ENCODE measurements at places on chromosomes 7 and 10.

GRCh38 chr10:58517491-58518355, 5.1 kb downstream of the BICC1 start:
- DNase-seq, result no peak

DNA sequence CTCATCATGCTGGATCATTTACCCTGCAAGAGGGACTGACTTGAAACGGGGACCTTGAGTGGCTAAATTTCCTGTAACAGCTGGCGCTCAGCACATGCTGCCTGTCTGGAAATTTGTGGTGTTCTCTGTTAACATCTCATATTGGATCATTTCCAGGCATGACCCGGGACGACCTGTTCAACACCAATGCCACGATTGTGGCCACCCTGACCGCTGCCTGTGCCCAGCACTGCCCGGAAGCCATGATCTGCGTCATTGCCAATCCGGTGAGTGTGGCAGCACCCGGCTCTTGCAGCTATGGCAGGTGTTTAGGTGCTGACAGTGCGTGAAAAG, 9.9 kb downstream of the MDH2 start:
- no peak for DNase-seq

- no peak for DNase-seq
Observed at GRCh38 chr7:114825423-114825951, 96.4 kb upstream of the MDFIC start.

GRCh38 chr10:114571316-114571999, 86.6 kb downstream of the ABLIM1 start:
- no peak for DNase-seq

DNA sequence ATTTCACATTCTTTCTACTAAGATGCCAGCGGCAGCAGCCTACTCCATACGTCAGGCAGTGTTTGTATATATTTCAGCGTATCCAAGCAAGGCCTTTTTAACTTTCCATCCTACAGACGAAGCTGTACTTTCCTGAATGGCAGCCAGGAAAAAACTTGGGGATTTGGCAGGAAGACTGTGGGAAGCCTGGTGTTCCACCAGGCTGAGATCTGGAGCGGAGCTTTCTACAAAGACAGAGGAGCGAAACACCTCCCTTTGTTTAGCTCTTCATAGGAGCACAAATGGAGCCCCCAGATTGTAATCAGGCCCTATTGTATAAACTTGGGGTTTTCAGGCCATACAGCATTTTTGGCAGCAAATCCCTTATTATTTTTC, 143.8 kb downstream of the TES start:
- no peak for DNase-seq

DNA sequence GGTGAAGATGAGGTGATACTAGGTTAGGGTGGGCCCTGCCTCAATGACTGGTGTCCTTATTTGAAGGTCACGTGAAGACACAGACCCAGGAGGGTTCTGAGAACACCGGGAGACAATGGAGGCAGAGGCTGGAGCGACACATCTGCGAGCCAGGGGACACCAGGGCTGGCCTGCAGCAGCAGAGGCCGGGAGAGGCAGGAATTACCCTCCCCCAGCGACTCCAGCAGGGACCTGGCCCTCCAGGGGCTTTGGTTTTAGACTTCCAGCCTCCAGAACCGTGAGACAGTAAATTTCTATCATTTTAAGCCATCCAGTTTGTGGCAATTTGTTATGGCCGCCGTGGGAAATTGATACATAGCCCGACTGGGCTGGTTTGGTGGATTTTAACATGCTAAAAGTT, 152.2 kb downstream of the DNAJB6 start:
- no peak for DNase-seq

All from stimulated activated CD8-positive, alpha-beta memory T cell treated with anti-CD3 and anti-CD28 coated beads, Interleukin-4, amount 100 ng/mL, for 4 hours (primary cell).